H1 (cell line): ENCODE measurements at places on chromosomes 7 and 10. TPM values are rescaled to one million over a fixed set of nuclear protein-coding genes. Genes with fewer than 3 reads are reported as not detected.

DNA sequence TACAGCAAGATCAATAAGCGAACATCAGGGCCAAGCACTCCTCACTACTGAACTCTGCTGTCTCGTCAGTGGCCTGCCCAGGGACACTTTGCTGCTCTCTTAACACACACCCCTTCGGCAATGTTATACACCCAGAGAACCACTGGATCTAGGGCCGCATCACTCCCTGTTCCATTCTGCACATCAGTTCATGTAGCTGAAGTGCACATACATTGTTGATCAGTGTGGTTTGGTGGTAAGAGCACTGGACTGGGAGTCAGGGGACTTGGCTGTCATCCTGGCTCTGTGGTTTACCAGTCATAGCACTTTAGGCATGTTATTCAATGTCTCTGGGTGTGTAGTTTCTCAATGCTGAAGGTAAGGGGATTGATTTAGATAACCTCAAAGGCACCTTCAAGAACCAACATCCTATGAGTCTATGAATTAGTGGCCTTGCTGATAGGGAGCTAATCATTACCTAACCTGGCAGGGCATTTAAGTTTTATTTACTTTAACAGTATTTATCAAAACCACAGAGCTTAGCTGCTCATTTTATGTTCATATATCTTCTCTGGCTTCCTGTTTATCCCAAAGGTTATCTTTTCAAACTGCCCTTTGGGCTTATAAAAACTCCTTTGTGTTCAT, 24.8 kb downstream of the DUSP5 start:
- DNase-seq: no peak

- DNase-seq: no peak
Observed at GRCh38 chr10:101941871-101942270, 98.3 kb upstream of the KCNIP2 start.

- no peak for DNase-seq
Observed at GRCh38 chr10:21100190-21100589, 203.1 kb upstream of the NEBL start.

NPSR1 gene
- not detected in 2 replicates for total RNA-seq

DNA sequence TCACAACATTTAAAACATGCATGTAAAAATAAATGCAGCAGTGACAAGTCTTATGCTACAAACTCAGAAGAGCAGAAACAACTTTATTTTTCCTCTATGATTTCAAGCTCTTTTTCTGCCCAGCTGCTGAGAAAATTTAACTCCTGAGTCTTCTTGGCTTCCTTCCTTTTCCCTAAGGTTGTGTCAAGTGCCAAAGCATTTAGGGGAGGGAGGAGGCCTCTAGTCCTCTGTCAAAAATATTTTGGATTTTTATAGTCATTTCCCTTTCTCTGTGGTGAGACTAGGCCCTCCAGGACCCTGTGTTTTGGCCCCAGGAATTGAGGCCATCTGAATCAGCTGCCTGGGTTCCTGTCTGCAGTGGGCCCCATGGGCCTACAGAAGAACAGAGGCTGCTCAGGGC, 11.0 kb upstream of the PILRB start:
- no peak for DNase-seq

DNA sequence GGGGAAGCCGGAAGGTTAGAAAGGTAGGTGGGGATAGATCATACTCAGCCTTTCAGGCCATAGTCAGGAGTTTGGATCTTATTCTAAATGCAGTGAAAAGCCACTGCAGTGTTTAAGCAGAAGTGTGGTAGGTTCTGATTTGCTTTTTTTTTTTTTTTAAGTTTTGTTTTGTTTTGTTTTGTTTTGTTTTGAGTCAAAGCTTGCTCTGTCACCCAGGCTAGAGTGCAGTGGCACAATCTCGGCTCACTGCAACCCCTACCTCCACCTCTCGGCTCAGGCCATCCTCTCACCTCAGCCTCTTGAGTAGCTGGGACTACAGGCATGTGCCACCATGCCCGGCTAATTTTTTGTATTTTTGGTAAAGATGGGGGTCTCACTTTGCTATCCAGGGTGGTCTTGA, 23.5 kb downstream of the RHOBTB1 start:
- DNase-seq: no peak

MEOX2 gene
- 0.19 TPM in 1 of 2 replicates, not detected in the other for total RNA-seq

- DNase-seq: no peak
Observed at GRCh38 chr7:154338701-154339506, 286.7 kb downstream of the DPP6 start.

GRCh38 chr7:36945612-36946400, 221.5 kb upstream of the AOAH start:
- no peak for DNase-seq

GRCh38 chr7:95052566-95053094, 145.2 kb downstream of the PPP1R9A start:
- no peak for DNase-seq

DNA sequence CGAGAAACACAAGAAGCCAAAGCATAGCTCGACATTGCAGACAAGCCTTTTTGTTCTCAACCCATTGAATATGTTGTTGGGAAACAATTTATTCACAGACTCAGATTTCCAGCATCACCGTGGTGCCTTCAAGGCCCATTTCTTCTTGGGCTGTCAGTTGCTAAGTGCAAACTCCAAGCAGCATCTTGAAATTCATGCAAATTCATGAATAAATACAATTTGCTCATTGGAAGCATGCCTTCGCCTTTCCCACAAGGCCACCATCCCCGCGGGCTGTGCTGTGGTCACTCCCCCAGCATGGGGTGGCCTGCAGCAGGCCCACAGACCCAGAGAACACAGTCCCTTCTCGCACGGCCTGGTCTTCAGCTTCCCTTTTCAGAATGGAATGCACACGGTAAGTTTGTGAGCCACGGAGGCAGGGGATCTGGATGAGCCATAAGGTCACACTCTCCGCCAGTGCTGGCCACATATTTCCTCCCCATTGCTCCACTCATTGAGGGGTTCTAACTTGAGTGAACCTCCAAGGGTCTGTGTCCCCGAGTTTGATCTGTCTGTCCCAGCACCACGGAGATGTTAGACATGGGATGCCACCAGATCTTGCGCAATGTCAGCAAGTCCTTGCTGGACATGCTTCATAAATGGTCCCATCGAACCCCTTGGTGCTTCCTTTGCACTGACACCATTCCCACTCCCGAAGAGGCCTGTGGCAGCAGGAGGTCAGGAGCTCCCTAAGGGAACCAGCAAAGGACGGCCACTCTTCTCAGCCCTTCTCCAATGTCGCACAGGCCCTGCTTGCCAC, 109.5 kb downstream of the GFRA1 start:
- DNase-seq: no peak

DNA sequence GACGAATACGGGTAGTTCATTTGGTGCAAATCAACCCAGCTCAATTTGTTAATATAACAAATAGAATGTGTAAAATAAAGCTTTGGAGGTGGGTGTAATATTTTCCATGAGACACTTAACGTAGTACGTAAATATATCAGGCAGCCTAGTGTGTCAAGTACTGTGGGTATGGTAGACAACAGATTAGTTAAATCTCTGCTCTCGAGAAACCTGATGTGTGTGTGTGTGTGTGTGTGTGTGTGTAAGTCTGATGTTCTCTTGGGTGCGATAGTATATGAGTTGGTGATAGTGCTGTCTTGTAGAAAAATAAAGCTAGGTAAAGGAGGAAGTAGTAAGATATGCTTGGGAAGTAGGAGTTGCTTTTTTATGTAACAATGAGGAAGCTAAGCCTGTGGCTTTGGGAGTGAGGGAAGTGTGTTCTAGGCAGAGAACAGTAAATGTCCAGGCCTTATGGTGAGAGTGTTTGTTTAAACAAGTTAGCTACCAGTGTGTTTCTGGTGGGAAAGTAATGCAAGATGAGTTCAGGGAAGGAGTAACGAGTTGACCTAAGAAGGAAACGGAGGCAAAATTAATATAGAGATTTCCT, 26.1 kb downstream of the WAC start:
- no peak for DNase-seq

TET1 gene
- total RNA-seq: 68.5 and 69.3 TPM in 2 replicates

DNA sequence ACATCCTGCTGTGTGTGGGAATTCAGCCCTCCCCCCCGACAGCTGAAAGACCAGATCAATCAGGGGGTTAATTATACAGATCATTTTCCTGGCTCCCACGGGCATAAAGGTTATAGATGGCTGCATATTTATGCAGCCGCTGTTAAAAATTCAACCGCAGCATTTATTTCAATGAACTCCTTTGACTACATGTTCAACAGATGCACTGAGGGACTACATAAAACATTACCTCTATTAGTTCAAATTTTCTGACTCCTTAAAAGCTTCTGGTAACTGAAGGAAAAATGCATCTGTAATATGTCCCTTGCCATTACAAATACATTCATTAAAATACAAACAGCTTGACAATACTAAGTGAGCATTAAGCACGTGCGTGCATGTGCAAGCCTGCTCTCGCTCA, 49.7 kb upstream of the YAE1 start:
- no peak for DNase-seq

DNA sequence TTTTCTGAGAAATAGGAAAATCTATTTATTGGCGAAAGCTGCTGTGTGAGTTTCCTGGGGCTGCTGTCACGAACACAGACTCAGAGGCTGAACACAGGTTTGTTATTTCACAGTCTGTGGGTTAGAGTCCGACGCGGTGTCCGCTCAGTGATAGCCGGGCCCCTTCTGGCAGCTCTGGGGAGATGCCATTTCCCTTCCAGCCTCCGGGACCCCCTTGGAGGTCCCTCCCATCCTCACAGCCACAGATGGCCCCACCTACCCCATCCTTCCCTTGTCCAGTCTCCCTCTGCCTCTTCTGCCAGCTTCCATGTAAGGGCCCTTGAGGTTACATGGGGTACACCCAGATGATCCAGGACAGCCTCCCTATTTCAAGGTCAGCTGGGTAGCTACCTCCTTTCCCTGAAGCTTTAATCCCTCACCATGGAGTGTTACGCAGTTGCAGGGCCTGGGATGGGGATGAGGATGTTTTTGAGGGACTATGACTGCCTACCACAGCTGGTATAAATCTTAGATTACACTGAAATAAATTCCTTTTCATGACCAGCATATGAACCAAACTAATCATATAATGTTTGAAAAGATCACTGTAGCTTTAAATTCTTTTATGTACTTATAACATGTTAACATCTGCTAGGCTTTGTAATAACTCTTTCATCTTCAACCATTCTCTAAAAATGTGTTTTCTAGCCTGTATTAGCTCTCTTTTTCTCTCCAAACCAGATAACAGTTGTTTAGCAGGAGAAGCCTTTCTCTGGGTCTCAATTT, 98.5 kb downstream of the WDR37 start:
- DNase-seq: peak; percentile 33

- DNase-seq: no peak
Observed at GRCh38 chr7:2289111-2289586, 25.1 kb downstream of the SNX8 start.

TMEM270 gene
- total RNA-seq: not detected in 2 replicates

- DNase-seq: no peak
Observed at GRCh38 chr10:131337741-131338140, 26.2 kb upstream of the TCERG1L start.
